ENCODE measurements at places on chromosomes 12 and 14.

DNA sequence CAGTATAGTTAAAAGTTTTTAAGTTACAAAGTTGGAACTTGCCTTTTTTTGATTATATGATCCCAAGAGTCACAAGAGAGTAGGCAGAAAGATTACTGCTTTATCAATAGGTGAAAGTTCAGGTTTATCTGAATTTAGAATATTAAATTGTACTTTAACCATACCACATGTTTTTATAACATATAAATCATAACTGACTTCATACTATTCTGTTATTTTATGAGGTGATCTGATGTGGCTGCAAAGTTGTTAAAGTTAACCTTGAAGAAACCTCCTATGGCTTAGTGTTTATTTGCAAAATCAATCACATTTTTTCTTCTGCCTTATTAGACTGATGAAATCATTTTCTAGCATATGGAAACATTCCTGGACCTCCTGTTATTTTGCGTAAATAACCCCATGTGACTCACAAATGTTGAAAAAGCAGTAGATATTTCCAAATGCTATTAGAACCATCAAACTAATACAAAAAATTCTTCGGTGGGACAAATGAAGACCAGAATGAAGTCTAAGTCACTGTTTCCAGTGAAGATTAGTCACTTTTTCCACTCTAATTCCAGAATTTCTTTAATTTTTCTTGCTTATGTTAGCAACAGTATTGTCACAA lies 132.1 kb downstream of the RAD51B start:
- no peak for DNase-seq

DNA sequence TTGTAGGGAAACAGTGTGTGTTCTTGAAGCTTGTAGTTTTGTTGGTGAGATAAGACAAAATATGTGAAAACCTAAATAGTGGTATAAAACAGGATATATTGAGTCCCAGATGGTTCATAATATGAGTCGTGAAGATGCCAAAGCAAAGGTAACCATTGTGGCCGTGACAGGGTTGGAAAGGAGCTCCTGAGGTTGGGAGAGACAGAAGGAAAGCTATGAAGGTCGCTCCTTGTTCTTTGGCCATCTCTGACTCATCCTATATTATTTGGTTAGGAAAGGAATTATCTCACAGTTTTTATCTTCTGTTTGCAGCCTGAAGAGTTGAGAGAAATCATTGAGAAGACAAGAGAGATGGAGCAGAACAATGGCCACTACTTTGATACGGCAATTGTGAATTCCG lies 27.1 kb downstream of the ATP6V1D start:
- no peak for DNase-seq

DNA sequence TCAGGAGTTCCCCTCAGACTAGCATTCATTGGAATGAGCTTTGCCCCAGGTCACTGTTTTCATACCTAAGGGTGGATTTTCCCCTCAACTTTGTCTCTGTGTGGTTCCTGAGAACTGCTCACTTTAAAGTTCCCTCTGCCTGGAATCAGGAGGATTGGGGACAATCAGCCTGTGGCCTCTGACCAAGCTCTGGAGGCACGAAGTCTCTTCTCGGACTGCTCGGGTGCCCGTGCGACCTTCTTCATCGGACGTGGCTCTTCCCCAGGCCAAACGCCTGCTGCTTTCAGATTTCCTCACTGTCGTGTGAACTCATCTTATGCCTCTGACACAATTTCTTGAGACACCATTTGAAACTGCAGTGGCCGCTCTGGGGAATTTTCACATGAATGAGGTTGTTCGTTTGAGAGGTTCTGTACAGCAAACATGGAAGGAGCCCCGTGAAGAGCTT lies 153.7 kb upstream of the PZP start:
- no peak for DNase-seq

GRCh38 chr12:9796971-9797370 lies 30.3 kb upstream of the KLRF1 start:
- no peak for DNase-seq

DNA sequence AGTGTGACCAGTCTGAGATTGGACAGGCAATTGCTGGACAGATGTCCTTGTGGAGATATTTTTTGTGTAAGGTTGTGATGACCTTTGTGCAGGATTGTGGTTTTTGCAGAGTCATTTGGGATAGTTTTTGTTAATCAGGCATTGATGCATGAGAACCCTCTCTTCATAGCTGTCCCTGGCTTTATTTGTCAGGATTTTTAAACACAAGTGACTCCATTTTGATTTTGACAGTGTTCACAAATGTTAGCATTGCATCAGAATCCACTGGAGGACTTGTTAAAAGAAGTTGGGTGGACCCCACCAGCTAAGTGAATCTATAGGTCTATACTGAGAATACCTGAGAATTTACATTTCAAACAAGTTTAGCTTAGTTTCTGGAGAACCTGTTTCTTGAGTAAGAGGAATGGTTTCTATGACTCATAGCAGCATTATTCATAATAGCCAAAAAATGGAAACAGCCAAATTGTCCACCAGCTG lies 11.8 kb downstream of the FNTB start:
- no peak for DNase-seq

- no peak for DNase-seq
These were observed 104.9 kb upstream of the FKBP4 start for GRCh38 chr12:2689879-2690278.

- DNase-seq = no peak
These were observed 171.9 kb downstream of the PRKCH start for GRCh38 chr14:61493239-61493638.

- DNase-seq = no peak
These were observed 319.2 kb downstream of the PDZRN4 start for GRCh38 chr12:41507286-41507685.

- DNase-seq = no peak
These were observed 29.1 kb upstream of the KLRB1 start for GRCh38 chr12:9636851-9637206.

DNA sequence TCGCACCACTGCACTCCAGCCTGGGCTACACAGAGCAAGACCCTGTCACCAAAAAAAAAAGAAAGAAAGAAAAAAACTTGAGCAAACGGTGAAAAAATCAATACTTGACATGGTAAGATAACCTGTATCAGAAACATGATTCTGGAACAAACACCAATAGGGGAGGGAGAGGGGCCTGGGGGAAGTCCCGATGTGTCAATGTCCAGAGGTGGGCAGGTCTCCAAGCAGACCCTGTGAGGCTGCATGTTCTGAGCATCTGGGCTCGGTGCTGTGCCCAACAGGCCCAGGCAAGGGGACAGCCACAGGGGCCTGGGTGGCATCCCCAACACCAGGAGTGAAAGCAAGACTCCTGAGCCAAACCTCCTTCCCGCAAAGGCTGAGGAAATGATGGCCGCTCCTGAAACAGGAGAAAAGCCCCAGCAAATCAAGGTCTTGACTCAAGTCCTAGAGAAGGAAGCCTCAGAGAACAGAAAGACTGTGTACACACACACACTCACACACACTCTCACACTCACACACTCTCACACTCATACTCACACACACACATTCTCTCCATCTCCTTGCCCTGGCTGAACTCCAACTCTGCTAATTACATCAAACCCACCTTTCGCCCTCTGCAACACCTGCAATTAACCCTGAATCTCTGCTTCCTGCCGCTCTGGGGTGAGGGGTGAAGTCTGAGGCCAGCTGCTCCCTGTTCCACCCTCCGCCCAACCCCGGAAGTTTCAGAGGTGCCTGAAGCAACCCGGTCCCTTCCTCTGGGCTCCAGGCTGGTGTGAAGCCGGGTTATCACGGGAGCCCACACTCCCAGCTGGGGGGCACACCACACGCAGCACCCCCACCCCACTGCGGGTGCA lies 20.4 kb downstream of the CCDC88C start:
- DNase-seq = peak; percentile 52

DNA sequence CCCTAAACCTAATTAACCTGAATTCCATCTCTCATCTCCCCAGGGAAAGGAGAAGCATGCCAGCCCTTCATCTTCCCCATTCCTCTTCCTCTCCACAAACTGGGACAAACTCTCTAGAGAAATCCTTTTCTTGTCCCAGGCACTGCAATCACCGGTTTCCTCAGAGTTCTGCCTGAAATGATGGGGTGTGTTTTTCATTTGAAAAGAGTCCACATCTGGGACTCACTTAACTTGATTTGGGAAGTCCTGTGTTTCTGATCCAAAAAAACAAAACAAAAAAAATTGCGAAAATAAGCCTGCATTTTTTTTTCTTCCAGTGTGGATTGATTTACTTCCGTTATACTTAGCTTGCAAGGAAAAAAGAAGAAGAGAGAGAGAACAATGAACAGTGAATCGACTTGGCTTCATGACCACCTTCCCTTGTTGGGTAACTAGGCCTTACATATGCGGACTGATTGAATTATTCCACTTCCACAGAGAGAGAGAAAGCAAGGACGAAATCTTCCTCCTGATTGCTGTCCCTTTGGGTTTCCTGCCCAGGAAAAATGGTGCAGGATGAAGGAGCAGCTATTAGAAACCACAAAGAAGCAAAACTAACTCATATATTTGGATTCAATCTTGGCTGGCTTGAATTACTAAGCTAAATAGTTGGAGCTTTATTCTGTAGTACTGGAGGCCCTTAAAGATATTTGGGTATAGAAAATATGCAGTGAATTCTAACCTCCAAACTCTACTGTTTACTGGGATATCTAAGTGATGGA lies 506.2 kb upstream of the TBX3 start:
- DNase-seq = no peak

DNA sequence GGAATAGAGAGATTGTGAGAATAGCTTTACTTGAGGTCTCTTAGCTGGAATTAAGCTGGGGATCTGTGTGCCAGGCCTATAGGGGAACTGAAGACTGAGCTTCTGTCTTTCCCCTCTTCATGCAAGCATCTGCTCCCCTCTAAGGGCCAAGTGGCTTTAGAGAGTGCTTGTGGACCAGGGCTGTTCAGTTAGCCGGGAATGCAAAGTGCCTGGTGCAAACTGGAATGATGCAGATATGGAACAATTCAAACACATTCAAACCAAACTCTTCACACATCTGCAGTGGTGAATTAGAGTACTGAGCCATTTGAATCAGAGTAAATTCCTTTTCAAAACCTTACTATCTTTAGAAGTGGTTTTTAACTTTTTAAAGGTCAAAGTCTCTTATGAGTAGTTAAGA lies 99.0 kb downstream of the LIN7A start:
- DNase-seq = no peak

DNA sequence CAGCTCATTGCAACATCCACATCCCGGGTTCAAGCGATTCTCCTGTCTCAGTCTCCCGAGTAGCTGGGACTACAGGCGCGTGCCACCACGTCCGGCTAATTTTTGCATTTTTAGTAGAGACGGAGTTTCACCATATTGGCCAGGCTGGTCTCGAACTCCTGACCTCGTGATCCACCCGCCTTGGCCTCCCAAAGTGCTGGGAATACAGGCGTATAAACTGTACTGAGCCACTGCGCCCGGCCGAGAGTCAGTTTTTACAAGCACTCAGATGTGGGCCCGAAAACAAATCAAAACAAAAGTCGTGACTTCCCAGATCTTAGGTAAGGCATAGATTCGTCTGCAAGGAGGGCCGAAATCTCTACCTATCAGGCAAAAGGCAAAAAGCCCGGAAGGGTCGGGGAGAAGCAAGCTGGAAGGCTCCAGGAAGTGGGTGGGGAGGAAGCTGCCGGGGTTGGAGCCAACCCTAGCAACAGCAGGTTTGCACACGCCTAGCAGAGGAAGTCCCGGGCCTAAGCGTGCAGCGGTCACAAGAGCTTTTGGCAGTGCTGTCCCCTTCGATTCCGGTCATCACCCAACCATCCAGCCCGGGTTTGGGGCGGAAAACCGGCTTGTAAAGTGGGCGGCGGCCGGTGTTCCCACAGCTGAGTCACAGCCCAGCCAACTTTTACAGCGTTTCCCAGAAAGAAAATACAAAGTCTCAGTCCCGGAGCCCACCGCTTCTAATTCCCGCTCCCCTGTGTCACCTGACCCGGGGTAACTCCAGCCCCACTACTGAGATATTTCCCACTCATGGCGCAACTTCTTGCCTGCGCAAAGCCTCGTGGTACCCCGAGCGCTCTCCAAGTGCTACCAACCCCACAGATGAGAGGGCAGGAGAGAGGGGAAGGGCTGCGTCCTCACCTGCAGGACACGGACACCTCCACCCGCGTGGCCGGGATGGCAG lies 583 bp downstream of the CPNE8 start:
- peak; percentile 46 for DNase-seq

GRCh38 chr12:49825971-49826421 lies 2.2 kb downstream of the NCKAP5L start:
- DNase-seq = no peak

- peak; percentile 98 for DNase-seq
These were observed at the start of gene RBM25 for GRCh38 chr14:73058224-73058921. Gene RBM25 (plus strand): TSS chr14:73058534. CDS start chr14:73071642, 13,108 bp downstream.

DNA sequence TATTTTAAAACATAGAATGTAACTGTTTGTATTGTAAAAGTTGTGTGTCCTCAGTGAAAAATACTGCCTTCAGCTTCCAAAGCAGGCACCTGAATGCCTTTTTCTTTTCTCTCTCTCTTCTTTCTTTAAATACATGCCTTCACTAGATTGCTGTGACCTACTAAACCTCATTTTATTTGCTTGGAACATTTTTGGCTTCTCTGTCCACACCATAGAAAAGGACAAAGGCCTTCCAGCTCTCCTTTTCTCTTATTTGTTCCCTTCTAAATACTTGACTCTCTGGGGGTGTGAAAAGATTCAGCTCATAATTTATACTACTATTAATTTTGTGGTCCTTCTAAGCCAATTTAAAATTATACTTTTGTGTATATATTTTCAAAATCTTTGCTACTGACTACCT lies 38.4 kb downstream of the PPM1A start:
- DNase-seq = no peak

DNA sequence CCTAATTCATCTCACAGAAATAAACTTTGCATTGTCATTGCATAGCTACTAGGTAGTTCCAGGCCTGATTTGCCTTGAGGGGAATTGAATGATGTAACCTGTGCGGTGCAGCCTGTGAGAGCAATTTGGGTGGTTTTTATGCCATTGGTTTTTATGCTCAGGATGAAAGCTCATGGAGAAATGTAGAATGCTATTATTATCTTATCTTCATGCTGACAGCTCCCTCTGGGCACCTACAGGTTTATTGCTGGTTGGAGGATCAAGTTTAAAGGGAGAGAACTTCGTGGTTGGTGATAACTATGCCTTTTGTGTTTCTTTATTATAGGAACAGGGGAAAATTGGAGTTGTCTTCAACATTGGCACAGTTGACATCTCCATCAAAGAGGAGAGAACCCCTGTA lies 547.9 kb downstream of the DIO2 start:
- no peak for DNase-seq

DNA sequence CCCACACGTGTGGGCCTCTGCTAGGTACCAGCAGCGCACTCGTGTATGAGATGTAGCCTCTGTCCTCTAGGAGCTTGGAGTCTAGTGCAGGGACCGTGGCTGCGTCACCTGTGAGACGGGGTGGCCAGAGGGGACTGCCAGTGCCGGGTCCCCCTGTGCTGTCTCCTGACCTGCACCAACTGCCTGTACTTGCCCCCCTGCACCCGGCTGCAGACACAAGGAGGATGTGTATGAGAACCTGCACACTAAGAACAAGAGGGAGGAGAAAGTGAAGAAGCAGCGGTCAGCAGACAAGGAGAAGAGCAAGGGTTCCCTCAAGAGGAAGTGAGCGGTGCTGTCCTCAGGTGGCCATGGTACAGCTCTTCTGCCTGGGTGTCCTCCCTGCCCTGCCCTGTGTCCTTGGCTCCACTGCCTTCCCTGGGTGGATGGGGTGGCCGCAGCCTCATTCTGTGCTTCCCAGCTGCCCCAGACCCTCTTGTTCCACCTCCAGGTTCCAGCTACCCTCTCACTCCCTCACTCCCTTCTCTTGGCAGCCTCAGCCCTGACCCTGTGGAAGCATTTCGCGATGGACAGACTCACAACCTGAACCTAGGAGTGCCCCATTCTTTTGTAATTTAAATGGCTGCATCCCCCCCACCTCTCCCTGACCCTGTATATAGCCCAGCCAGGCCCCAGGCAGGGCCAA lies 9.6 kb downstream of the PTPN6 start:
- no peak for DNase-seq
